ENCODE measurements at places on chromosomes 7 and 10. TPM values are rescaled to one million over a fixed set of nuclear protein-coding genes. Genes with fewer than 3 reads are reported as not detected.

DNA sequence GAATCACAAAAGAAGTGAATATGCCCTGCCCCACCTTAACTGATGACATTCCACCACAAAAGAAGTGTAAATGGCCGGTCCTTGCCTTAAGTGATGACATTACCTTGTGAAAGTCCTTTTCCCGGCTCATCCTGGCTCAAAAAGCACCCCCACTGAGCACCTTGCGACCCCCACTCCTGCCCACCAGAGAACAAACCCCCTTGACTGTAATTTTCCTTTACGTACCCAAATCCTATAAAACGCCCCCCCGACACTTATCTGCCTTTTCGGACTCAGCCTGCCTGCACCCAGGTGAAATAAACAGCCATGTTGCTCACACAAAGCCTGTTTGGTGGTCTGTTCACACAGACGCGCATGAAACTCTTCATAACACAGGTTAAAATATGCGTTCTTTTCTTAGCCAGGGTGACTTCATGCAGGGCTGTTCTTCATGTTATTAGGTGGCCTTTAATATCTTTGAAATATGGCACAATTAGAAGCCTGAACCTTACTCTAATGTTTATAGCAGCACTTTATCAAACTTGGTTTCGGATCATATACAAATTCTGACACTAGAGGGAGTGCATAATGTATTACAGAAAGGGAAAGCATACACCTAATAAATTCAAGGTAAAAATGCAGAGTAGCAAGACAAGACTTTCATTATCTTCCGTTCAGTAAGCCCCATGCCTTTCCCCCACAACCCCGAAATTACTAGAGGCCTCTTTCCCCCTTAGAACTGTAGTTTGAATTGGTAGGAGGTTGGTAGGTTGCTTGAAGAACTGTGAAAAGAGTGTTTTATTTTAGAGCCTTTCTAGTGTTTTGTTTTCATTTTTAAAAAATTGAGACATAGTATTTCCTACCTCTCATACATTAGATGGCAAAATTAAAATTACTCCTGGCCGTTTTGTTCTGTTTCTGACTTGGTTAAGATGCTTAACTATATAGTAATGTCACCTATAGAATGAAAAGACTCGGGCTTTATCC lies 117.9 kb downstream of the NPY start:
- DNase-seq, result no peak

DNA sequence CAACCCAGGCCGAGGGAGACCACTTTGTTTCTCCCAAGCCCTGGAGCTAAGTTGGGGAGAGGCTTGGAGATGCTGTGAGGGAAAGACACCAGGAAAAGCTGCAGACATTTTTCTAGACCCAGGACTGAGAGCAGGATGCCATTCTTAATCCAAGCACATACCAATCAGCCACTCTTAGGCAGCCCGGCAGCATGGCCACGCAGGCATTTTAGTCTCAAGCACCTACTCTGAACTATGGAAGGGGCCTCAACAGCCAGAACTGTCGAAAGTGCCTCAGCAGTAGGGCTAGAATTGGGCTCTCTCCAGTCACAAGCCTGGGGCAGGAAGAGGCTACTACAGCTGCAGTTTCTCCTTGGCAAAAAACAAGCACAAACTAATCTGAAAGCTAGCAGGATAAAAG lies 57.8 kb downstream of the GCC1 start:
- no peak for DNase-seq

- DNase-seq, result no peak
Measured at GRCh38 chr10:129449893-129450292, 17.1 kb upstream of the MGMT start.

DNA sequence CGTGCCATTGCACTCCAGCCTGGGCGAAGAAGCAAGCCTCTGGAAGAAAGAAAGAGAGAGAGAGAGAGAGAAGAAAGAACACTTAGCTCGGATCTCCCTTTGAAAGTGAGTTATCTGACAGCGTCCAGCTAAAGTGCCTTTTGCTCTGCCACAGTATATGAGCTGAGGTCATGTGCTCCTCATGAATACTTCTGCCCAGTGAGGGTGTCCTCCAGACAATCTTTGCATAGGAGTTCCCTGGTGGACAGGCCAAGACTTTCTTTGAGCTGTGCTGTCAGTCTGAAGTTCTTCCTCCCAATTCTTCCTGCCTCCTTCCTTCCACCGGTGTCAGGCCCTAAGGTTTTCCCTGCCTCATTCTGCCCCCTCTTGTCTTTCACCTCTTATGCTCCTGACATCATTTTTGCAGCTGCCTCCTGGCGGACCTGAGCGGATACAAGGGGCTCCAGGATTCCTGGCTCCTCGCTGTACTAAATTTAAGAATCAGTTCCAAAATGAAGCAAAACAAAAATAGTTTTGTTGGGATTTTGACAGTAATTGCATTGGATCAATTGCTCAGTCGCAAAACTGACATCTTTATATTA lies 31.9 kb downstream of the XRCC2 start:
- DNase-seq, result no peak

DNA sequence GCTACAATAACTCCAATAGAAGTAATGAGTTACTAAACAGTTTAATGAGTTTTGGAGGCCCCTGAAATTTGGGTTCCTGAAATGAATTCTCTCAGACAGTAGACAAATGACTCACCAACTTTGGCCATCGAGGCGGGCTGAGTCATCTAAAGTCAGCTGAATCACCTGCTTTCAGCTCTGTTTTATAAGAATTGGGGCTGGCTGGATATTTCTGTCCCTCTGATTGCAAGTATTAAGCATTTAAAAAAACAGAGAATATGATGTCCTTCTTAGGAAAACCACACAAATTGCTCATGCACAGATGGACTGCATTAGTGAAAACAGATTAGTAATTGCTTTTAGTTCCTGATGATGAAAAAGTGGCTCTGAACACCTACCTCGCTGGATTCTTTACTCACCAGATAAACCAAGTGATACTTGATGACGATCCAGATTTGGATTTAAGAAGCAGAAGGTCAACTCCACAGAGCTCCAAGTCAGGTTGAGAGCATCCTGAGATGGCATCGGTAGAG lies 59.1 kb downstream of the ZNF365 start:
- peak; percentile 40 for DNase-seq

Gene LSM5
- 27.1 TPM for total RNA-seq
